Activated T-cell treated with anti-CD3 and anti-CD28 coated beads, Interleukin-2, amount 50 U/mL, for 24 hours (primary cell): ENCODE measurements at places on chromosomes 4 and X.

DNA sequence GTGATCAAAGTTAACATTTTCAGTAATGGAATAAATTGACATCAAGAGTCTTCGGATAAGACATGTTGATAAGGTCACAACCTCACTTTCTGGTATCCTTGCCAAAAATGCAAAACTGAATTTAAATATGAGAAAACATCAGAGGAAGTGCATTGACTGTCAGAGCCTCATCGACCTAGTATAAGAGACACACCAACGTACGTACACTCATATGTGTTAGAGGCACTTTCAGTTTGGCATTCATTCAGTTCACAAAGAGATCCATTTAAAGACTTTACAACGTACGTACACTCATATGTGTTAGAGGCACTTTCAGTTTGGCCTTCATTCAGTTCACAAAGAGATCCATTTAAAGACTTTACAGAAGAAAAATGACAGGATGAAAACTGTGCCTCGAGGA is 280.3 kb downstream of the INPP4B start:
- no peak for DNase-seq

DNA sequence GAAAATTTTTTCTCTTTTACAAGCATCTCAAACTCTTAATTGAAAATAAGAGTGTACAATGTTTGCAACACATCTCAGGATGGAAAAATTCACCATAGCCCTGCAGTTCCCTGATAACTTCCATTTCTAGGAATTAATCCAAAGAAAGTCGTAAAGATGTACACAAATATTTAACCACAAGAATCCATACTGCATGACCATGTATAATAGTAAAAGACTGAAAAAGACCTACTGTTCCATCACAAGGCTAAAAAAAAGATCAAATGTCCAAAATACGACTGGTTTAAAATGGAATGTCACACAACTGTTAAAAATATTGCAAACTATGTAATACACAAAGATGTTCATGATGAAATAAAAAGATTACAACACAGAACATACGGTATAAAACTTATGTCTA is 32.1 kb downstream of the HUWE1 start:
- no peak for DNase-seq

- DNase-seq: no peak
Observed at GRCh38 chrX:150223176-150224015, 139.7 kb upstream of the MAMLD1 start.

GRCh38 chrX:68710870-68711576 is 63.6 kb downstream of the STARD8 start:
- peak; percentile 35 for DNase-seq

- DNase-seq: no peak
Observed at GRCh38 chr4:115315182-115315581, 201.8 kb upstream of the NDST4 start.

DNA sequence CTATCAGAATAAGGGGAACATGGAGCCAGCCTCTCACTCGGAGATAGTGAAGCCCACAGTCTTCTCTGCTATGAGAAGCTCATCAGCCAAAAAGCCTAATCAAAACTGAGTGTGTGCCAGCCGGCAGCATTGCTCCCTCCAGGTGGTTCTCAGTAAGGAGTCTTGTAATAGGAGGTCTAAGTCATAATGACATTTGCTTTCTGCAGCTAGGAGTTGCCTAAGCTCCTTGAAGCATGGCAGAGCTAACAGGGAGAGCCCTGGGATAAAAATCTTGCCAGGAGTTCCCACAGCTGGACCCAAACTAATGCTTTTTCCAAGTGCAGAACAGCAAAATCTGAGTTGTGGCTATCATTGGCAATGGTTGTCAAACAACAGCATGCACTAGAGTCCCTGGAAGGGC is 245.2 kb downstream of the SPATA18 start:
- no peak for DNase-seq

DNA sequence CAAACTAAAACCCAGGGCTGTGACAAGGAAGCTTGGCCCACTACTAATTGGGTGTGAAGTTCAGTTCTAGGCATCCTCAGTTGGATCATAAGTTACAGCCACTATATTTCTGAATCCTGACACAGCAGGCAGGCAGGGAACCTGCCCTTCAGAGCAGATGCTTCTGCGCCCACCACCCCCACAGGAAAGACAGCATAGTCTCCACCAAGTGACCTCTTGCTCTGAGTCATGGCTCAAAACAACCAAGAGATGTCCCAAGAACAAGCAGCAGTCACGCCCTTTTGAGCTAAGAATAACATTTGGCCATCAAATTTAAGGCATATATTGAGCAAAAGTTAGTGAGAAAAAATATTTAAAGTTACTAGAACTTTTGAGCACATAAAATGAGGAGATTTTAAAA is 170.7 kb upstream of the SMARCAD1 start:
- no peak for DNase-seq

DNA sequence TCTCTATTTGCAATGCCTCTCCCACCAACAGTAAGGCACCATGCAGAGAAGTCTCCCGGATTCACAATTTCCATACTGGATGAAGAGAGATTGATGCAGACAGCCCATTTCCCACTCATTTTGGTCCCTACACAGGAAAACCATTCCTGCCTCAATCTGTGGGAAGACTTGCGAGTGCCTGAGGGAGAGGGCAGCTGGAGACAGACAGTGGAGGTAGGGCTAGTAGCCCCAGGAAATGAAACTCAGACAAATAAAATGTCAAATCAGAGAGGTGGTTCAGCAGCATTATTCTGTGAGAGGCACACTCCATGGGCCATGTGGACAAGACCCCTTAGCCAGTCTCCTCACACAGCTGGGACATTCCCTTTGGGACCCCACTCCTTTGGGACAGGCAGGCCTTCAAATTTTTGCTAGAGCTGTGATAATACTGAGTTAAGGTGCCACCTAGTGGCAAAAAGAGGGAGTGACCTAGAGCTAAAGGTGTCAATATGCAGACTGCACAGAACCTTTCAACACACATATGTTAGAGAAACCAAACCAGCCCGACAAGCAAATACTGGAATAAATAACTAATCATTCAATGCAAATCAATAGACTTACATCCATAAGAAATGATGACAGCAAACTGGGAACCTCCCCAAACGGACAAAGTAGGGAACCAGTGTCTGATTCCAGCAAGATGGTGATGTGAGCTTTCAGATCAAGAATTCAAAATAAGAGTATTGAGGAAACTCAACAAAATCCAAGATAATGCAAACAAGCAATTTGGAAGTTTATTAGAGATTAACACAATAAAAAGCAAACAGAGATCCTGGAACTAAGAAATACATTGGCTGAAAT is 1865.3 kb upstream of the AGA start:
- DNase-seq: no peak

DNA sequence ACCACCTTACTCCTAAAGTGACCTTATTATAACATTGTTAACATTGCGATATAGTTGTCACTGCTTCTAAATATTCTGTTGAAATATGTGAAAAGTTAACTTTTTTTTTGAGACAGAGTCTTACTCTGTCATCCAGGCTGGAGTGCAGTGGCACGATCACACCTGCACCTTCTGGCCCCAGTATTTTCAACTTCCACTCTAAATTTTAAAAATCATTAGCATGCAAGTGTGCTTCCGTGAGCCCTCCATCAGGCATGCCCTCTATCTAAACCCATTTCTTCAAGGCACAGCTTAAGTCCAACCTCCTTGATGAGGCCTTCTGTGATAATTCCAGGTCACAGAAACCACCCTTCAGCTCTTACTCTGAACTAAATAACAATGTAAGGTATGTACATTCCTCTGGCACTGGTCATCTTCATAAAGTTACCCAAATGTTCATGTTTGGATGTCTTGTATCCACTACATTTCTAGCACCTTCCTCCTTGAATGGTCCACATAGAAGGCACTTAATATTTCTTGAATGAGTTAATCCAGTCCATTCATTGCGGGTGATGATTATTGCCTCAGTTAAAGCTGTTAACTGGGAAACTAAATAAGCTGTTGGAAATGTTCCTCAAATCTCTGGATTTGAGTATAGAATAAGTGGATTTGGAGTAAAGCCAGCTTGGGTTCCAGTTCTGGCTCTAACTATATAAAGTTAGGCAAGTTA is 38.6 kb upstream of the TMEM131L start:
- no peak for DNase-seq

- no peak for DNase-seq
Observed at GRCh38 chr4:55530691-55531090, 16.0 kb downstream of the CLOCK start.

DNA sequence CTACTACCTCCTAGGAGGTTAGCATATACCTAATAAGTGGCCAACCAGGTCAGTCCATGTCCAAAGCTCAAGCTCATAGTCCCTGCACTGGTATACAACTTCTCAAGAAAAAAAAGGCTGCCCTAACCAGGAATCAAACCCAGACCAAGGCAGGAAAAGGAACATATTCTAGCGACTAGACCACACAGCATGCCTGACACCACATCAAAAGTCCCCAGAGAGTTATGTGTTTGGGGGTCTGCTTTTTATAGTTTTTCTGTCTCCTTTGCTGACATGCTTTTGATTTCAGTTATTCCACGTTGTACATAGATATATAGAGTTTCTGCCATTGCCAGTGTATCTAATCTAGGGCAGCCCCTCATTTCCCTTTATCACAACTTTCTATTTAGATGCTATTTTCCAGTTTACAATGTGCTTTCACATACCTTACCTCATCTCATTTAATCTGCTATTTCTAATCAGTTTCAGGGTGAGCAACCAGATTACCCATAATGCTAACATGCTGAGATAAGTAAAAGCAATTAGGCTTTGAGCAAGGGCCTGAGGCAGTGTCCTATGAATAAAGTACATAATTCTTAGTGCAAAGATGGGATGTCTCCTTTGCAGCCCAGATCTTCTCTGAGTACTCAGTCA is 17.8 kb downstream of the ARHGEF6 start:
- DNase-seq: no peak

DNA sequence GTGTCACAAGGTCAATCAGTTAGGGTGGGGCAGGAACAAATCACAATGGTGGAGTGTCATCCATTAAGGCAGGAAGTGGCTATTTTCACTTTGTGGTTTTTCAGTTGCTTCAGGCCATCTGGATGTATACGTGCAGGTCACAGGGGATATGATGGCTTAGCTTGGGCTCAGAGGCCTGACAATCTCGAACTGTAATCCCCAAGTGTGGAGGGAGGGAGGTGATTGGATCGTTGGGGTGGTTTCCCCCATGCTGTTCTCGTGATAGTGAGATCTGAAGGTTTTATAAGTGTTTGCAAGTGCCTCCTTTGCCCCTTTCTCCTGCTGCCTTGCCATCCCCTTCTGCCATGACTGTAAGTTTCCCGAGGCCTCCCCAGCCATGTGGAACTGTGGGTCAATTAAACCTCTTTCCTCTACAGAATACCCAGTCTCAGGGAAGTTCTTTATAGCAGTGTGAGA is 36.7 kb upstream of the STS start:
- no peak for DNase-seq

DNA sequence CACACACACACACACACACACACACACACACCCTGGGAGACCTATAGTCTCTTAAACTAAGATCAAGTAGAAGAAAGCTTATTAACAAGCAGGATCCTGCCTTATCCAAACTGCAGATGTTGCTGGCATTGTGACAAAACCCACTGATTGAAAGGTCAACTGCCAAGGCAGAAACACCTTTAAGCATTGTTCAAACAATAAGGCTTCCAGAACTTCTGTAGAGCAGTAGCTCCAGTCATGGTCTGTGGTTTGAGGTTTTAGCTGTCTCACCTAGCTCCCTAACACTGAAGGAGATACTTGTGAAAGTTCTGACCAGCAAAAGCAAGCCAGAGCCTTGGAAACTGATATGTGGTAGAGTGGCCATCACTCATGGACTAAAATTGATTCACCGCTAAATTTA is 59.8 kb downstream of the PTCHD1 start:
- no peak for DNase-seq

- no peak for DNase-seq
Observed at GRCh38 chr4:77015390-77015789, 60.4 kb downstream of the CCNI start.
